ENCODE measurements at places on chromosomes 4 and X.

DNA sequence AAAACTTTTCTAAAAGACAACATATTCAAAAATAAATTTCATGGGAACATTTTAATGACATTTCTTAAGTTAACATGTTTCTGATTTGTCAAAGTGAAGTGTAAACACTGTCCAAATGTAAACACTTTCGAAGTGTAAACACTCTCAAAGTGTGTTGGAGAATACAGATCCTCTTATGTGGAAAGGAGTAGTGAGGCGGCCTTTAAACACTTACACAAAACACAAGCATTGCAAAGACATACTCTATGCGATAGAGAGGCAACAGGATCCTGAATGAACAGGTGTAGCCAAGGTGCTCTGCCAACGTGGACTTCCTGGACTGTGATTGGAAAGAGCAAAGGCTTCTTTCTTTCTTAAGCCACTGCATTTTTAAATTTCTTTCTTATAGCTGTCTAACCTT is 62.7 kb upstream of the PGM2 start:
- no peak for DNase-seq

DNA sequence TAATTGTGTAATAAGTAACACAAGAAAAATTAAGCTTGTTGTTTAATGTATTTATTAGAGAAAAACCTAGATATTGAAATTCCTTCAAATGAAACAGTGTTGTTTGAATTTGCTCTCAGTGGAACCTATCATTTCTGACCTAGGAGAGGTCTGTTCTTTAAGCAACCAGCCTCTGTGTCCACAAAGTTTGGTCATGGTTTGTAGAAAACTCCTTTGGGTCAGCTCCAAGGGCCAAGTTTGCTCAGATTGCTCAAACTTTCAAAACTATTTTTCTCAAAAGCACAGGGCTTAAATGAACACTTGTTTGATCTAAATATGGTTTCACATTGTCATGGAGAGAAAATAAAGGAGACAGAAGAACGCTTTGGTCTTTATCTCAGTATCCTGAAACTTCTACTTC is 29.6 kb upstream of the RPL34 start:
- DNase-seq: no peak

GRCh38 chr4:2835978-2836377 is 7.7 kb upstream of the ADD1 start:
- DNase-seq: no peak

DNA sequence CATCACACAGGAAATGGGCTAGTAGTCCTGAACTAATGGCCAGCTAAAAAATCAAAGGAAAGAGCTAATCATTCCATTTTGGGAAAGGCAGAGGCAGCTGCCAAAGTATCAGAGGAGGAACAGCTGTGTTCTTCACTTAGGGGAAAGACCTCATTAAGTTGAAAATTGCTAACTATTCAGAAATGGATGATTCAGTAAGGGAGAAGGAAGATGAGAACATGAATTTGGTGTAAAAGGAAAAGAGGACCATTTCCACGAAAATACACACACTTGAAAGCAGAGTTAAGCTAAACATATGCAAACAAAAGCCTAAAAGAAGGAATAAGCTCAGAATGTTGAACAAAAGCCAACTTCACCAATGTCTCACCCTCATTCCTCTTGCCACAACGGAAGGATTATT is 90.4 kb downstream of the PCDH19 start:
- DNase-seq: no peak

- no peak for DNase-seq
These were observed 10.2 kb downstream of the HNRNPH2 start for GRCh38 chrX:101417981-101418841.

GRCh38 chr4:48130100-48130499 is 4.0 kb downstream of the TXK start:
- DNase-seq: no peak

DNA sequence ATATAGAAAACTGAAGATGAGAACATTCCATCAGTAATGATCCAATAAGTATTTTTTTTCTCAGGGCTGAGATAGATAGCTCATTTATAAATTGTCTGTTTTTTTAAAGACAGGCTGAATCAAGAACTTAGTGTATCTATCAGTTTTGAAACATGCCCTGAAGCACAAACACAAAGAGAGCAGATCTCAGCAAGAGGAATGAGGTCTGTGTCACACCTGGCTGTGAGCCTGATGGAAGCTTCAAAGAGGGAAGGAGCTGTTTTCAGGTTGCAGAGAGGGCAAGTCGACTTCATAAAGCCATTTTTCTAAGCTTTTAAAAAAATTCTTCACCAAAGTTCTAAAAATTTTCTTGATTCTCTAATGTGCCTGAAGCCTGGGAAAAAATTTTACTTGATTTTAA is 434.9 kb downstream of the PDGFC start:
- no peak for DNase-seq

- DNase-seq: no peak
These were observed 19.8 kb upstream of the PPP1R2C start for GRCh38 chrX:42797651-42798269.

GRCh38 chr4:121076416-121076815 is 4.1 kb upstream of the NDNF start:
- DNase-seq: no peak

DNA sequence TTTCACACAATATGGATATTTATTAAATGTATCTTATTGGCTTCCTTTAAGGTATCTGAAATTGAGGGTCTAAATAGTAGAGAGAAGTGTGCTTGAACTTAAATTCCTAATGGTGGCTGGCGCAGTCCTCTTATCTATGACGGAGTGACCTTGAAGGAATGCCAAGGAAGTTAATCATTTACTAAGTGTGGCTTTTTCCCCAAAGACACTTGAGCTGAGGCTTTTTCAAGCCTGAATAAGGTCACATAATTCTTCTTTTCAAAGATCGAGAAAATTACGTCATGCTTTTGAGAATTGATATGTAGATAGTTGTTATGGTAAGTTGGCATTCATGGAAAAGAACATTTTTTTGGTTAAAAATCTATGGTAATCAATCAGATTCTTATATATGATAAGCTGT is 11.7 kb upstream of the PRPS2 start:
- no peak for DNase-seq

DNA sequence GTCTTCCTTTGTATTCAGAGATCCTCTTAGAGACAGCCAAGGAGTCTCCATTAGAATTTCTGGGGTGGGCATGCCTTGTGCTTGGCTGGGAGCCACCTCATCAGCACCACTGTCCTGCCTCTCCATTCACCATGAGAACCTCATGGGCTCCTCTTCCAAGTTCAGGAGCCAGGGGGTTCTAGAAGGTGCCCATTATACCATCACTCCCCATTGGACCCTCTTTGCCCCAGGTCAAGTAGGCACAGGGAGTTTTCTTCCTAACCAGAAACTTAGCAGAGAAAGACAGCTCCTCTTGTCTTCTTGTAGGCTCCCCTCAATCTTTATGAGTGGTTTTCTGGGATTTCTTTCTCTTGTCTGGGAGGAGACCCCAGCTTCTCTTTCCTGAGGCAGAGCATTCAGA is 31.1 kb downstream of the ASMT start:
- DNase-seq: no peak

DNA sequence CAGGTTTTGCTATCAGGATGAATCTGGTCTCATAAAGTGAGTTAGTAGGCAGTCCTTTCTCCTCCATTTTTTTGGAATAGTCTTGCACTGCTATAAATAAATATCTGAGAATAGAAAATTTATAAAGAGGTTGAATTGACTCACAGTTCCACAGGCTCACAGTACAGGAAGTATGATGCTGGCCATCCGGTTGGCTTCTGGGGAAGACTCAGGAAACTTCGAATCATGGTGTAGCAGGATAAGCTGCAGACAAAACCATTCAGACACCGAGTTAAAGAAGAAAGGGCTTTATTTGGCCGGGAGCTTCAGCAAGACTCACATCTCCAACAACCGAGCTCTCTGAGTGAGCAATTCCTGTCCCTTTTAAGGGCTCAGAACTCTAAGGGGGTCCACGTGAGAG is 348.2 kb downstream of the KCTD8 start:
- no peak for DNase-seq
